ENCODE measurements at places on chromosomes 1 and 21.

GRCh38 chr1:227281371-227281770 lies 36.9 kb downstream of the CDC42BPA start:
- no peak for DNase-seq

DNA sequence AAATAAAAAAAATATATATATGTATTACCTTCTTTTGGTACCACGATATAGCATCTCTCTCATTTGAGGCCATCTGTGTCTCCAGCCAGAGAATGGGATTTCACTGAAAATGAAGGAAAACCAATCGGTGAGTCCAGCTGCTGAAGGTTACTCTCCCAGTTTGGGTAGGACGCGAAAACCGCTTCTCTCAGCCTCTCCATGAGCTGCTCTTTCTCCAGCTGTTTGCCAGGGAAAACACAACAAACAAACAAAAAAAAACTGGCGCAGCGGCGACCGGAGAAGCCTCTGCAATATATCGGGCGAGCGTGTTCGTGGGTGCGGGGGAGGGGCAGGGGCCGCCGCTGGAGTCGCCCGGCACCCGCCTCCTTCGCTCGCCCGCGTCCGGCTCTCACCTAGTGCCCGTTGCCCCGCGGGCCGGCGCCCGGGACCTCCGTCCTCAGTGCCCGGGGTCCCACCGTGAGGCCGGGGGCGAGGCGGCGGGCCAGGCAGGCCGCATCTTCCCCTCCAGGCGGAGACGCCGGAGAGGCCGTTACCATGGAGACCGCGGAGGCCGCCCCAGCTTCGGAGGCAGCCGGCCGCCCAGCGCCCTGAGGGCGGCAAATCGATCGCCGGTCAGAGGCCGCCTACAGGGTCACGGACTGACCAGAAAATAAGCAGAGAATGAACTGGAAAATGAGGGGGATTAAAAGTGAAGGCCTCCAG lies 504 bp downstream of the PHTF1 start:
- DNase-seq = peak; percentile 45

- no peak for DNase-seq
These were observed 474.0 kb downstream of the LTN1 start for GRCh38 chr21:28518630-28519029.

DNA sequence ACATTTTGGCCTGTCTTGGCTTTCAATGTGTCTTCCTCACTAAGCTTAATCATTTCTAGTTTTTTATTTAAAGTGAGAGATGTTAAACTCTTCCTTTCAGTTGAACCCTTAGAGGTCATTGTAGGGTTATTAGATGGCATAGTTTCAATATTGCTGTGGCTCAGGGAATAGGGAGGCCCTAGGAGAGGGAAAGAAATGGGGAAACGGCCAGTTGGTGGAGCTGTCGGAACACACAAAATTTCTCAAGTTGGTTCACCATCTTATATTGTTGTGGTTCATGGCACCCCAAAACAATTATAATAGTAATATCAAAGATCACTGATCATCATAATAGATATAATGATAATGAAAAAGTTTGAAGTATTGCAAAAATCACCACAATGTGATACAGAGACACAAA lies 31.4 kb upstream of the KAZN start:
- DNase-seq = peak; percentile 49

- no peak for DNase-seq
These were observed 165.6 kb downstream of the USP25 start for GRCh38 chr21:15895142-15896106.

GRCh38 chr1:39969048-39969447 lies 14.1 kb downstream of the MFSD2A start:
- no peak for DNase-seq

GRCh38 chr1:19656134-19656779 lies 8.4 kb upstream of the HTR6 start:
- no peak for DNase-seq

- no peak for DNase-seq
These were observed 98.7 kb downstream of the NCAM2 start for GRCh38 chr21:21096956-21097355.

GRCh38 chr1:182217071-182217470 lies 155.6 kb upstream of the ZNF648 start:
- DNase-seq = no peak

GRCh38 chr1:224183591-224184312 lies 712 bp downstream of the DEGS1 start:
- peak; percentile 43 for DNase-seq

- no peak for DNase-seq
These were observed 16.6 kb downstream of the TRIM45 start for GRCh38 chr1:117104986-117105385.

DNA sequence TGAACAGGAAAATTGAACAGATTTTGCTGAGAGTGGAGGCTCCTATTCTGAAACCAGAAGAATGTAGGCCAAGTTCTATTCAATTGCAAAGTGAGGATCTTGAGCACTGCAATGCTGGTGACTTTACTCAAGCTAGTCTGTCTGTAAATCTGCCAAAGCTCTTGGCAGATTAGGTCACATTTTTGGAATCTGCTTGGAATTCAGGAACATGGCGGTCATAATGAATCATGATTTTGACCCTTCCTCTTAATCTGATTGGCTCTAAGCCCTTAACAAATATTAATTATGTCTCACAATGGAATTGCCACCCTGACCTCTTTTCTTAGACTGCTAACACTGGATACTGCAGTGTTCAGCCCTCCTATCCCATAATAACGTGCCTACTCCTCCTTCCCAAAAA lies 7.2 kb upstream of the GNG12 start:
- no peak for DNase-seq

DNA sequence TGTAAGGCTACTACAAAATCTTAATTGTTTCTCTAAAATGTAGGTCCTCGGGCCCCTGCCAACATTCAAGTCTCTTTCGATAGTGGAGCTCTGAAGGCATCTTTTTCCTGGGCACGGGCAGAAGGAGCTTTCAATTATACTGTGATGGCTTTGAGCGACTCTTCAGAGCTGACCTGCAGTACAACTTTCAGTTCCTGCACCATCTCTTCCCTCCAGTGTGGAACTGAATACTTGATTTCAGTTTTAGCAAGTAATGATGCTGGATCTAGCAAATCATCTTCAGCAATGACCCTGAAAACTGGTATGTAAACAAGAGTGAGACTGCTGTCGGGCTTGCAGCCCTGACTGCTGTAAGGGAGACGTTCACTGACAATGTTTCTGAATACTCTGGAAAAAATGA lies 9.6 kb downstream of the FNDC7 start:
- DNase-seq = no peak

DNA sequence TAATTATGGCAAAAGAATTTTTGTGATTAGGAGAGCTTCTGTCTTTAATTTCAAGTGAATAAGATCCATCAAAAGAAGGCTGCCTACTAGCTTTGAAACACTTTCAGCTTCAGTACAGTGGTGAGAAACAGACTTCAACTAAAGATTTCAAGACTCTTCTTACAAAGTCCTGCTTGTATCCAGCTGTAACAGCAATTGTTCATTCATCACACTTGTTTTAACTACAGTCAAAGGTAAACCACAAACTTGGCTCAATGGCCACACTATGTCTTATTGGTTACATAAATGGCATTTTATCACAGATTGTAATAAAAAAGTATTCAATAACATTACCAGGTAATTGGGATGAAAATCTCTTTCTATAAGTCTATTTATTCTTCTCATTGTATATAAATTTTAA lies 59.2 kb downstream of the WARS2 start:
- DNase-seq = peak; percentile 26

- no peak for DNase-seq
These were observed 181.4 kb upstream of the TMEM51 start for GRCh38 chr1:14972107-14972506.

DNA sequence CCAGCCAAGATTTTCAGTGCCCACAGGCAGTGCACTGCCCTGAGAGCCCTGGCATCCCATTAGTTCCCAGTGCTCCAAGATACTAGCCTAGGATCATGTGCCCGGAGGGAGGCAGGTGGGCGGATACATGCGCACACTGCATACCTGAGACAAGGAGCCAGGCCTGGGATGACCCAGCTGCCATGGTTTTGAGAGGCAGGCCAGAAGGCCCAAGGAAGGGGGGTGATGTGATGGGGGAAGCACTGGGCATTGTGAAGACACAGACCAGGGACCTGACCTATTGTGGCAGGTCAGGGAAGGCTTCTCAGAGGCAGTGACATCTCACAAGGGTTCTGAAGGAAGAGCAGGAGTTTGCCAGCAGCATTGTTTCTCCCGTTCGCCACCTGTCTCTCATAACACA lies 3.6 kb downstream of the ZC3H12A start:
- no peak for DNase-seq

GRCh38 chr21:41766883-41767605 lies at the start of gene RIPK4:
Gene RIPK4, minus strand, starts transcription at chr21:41767052. Its CDS starts 11 bp downstream, at chr21:41767041.
- DNase-seq = peak; percentile 88

GRCh38 chr1:59404796-59405195 lies 107.9 kb downstream of the FGGY start:
- no peak for DNase-seq

- no peak for DNase-seq
These were observed 353.6 kb downstream of the NPHP4 start for GRCh38 chr1:5638582-5638981.

DNA sequence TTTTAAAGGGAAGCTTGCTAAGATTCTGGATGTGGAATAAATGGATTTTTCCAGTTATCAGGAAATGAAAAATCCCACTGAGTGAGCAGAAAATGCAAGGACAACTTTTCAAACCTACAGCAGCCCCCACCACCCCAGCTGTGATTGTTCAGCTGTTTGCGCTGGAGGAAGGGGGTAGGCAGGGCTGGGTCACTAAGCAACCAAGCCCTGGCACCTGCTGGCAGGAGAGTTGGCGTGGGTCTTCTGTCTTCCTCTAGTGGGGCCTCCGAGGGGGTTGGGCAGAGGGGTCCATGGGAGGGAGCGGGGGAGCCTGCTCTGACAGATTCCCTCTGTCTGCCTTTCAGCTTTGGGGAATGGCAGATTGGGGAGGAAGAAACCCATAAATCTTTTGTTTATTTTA lies 45.3 kb downstream of the EIF2D start:
- no peak for DNase-seq

- no peak for DNase-seq
These were observed 25.9 kb upstream of the TARDBP start for GRCh38 chr1:10986525-10986890.

DNA sequence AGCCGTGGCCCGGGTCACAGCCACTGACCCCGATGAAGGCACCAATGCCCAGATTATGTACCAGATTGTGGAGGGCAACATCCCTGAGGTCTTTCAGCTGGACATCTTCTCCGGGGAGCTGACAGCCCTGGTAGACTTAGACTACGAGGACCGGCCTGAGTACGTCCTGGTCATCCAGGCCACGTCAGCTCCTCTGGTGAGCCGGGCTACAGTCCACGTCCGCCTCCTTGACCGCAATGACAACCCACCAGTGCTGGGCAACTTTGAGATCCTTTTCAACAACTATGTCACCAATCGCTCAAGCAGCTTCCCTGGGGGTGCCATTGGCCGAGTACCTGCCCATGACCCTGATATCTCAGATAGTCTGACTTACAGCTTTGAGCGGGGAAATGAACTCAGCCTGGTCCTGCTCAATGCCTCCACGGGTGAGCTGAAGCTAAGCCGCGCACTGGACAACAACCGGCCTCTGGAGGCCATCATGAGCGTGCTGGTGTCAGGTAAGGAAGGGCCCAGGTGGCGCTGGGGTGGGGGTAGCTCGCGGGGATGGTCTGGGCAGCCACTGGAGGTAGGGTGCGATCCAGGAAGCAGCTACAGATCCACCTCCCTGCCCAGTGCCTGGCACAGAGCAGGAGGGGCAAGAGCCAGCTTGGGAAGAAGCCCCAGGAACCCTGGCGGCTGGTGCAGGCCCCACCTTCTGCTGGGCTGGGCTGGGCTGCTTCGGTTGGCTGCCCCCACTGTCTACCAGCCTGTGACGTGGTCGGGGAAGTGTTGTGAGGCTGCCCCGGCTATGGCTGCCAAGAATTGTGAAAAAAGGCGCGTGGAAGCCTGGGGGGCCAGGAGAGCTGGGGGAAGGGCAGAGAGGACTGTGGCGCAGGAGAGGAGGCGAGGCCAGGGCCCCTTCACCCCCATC lies 3.8 kb downstream of the CELSR2 start:
- no peak for DNase-seq

- DNase-seq = no peak
These were observed 24.6 kb upstream of the SLC35F3 start for GRCh38 chr1:233879841-233880240.

DNA sequence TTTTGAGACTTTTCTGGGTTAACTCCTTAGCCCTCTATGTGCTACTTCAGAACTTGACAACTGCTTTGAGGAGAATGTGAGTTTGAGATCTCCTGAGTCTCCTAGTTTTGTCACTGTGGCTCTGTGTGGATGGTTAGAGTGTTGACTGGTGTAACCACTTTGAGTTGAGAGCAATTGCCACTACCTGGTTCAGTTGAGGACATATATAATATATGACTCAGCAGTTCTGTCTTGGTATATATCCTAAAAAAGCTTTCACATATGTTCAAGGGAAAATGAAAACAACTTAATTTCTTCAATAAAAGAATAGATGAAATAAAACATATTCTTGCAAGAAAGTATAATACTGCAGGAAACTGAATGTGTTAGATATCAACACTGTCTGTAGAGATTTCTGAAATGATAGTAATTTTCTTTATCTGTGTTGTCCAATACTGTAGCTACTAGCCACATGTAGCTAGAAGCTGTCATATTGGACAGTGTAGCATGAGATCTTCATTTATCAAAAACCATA lies 96.7 kb upstream of the QSOX1 start:
- DNase-seq = no peak

Measured in SK-MEL-5 (cell line).